Esophagus mucosa (tissue), 1 donor: ENCODE measurements at places on chromosomes 6 and 20. TPM values are rescaled to one million over a fixed set of nuclear protein-coding genes. Genes with fewer than 3 reads are reported as not detected.

PXMP4 gene
- 9.6 TPM for total RNA-seq

RPS21 gene
- 1,745 TPM for total RNA-seq

TSPO2 gene
- not detected for total RNA-seq

CSNK2A1 gene
- 83.4 TPM for total RNA-seq

GJA10 gene
- total RNA-seq, result not detected
